ENCODE measurements at places on chromosomes 4 and X.

GRCh38 chrX:149853925-149854324, 27.1 kb upstream of the MAGEA8 start:
- no peak for DNase-seq

DNA sequence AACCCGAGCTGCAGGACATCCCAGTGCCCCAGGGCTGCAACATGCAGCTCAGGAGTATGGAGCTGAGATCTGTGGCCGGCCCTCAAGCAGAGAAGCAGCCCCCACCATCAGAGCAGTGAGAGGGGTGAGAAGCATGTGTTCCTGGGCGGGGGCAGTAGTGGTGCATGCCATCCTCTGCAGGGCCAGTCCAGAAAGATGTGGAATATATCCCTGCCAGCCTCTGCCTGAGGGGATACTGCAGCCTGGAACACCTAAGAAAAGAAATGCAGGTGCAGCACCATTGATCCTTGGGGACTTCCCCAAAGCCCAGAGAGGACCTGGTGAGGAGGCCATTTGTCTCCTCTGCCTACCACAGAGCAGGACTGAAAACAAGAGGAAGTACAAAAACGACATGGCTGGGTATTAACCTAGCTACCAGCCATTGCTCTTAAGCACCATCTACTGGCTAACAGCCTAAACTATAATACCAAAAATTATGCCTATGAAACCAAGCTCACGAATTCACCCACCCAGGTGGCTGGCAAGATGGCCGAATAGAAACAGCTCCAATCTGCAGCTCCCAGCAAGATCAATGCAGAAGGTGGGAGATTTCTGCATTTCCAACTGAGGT, 158.8 kb downstream of the ADGRA3 start:
- no peak for DNase-seq

DNA sequence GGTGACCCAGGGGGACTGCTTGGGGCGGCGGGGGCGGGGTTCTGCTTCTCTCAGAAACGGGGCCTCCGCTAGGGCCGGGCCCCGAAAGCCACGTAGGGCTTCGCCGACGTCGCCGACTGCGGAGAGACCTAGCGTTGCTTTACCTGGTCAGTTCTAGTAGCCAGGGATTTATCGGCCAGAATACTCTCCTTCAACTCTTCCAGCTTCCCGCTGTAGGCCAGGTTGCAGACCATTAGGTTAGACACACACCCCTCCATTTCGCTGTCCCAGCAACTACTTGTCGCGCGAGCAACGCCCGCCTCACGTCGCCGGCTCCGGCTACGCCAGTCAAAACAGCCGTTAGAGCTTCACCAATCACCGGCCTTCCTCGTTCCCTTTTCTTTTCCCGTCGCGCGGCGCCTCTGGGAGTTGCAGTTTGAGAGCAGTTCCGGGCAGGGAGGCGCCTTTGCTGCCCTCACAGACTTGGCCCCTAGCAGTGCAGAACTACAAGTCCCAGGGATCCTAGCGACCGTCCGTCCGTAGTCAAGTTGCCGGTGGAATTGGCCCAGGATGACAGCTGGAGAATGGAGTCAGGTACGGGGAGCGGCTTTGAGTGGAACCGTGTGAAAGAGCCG, at the start of the genes ATG4A and PSMD10:
TSS of gene ATG4A (plus strand) at position 515 of the 614 bp plus-strand sequence. CDS start at position 564, 49 bp downstream.
TSS of gene PSMD10 (minus strand) at position 279 of the 614 bp plus-strand sequence. CDS start at position 257, 22 bp downstream.
- DNase-seq = peak; percentile 96

DNA sequence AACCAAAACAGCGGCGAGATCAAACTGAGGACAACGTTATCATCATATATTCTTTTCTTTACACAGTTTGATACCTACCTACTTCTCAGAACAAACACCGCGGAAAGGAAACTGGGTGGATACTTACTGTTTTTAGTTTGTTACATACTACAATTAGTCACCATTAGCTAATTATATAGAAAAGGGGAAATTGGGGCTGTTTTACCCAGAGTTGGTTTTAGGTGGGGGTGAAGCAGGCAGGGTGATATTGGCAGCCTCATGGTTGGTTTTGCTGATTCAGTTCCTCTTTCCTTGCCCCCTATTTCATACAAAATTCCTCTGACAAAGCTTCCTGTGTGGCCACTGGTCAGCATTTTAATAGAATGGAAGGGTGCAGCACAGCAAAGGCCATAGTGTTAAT, 77.8 kb downstream of the SORBS2 start:
- DNase-seq = no peak

GRCh38 chr4:119046263-119046662, 89.4 kb upstream of the MYOZ2 start:
- DNase-seq = no peak

GRCh38 chr4:118367872-118368271, 15.1 kb upstream of the PRSS12 start:
- DNase-seq = no peak

DNA sequence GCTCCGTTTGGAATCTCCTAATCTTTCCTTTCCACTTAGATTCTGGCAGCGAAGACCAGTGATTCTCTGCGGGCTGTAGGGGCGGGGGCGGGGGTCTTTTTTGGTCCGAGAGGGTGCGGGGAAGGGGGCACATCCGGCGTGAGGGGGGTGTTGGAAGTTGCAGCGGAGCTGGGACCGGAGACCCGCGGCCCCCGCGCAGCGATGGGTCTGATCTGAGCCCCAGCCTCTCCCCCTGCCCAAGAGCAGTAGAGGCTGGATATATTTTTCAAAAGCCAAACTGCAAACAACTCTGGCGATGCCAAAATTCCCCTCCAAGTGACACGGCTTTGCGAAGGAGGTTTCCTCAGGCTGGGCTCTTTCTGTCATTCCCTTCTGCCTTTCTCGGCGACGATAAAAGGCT, 355 bp downstream of the GRID2 start:
- DNase-seq = peak; percentile 60

- DNase-seq = no peak
Observed at GRCh38 chrX:72307646-72308051, 1.9 kb upstream of the CITED1 start.

GRCh38 chrX:9286234-9286633, 178.6 kb upstream of the TBL1X start:
- DNase-seq = no peak

GRCh38 chr4:112403101-112403945, 106.2 kb downstream of the ALPK1 start:
- DNase-seq = no peak

DNA sequence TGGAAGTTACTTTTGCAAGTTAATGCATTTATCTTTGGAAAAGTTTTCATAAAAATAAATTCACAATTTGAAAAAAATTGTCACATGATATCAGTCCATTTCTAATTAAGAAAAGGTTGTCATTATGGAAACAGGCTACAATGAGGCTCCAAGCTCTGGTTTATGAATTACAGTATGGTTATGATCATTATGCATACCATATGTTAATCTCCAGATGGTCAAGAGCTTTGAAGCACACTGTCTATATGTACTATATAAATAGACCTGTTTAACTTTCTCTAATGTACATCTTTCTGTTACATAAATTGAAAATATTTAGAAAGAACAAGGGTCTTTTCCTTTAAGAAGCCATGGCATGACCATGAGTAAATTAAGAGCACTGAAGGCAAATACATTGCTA, 2338.8 kb downstream of the PCDH7 start:
- no peak for DNase-seq

GRCh38 chr4:41844327-41844726, 90.9 kb upstream of the TMEM33 start:
- no peak for DNase-seq

DNA sequence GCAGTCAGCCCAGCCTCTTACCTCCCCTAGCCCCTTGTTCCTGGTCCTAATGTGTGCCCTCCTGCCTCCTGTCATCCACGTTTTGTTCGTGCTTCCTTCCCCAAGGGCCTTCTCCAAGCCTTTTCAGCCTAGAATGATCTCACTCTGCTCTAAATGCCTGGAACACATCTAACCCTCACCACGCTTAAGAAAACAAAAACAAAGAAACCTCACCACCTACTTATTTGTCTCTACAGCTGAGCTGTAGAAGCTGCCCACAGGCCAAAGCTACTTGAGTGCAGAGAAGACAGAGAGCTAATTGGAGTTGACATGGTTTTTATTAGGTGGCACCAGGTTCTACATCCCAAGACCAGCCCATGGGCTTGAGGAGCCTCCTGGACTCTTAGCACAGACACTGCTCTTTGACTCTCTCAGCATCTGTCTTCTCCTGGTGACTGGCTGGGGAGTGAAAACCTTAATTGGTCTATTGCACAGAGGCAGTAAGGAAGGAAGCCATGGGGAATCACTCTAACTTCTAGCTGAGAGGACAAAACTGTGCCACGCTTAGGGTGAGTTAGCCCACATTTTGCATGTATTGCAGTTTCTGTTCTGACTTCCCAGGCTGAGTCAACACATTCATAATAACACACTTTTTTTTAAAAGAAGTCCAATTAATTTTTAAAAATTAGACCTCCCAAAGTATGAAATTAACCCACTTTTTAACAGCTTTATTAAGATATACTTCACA, 52.3 kb upstream of the PDK3 start:
- no peak for DNase-seq

- no peak for DNase-seq
Observed at GRCh38 chr4:164802301-164802901, 48.5 kb downstream of the SMIM31 start.

DNA sequence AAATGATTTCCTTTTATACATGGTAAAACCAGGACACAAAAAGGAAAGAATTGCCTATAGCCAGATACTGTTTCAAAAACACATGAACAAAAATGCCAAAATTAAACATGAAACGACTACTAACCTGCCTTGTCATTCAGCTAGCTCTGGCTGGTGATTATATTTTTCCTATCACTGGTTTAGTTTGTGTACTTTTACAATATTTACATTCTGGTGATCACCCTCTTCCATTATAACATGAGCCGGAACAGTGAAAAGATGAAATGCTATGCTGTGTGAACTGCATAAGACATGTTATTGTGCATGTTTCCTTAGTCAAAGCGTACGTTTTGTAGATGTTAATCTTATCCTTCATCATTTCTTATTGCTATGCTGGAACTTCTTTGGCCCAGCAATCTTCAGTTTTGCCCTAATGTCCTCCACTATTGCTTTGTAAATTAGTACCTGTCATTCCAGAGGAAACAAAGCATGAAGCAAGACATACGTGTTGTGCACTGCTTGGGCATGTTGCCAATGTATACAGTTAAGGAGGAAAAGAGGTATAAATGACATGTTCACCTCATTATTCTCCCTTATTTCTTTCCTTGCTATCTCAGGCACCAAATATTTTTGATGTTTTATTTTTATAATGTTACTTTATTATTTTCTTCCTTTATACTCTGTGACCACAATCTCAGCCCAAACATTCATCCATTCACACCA, 386.3 kb downstream of the ARHGAP24 start:
- DNase-seq = no peak

DNA sequence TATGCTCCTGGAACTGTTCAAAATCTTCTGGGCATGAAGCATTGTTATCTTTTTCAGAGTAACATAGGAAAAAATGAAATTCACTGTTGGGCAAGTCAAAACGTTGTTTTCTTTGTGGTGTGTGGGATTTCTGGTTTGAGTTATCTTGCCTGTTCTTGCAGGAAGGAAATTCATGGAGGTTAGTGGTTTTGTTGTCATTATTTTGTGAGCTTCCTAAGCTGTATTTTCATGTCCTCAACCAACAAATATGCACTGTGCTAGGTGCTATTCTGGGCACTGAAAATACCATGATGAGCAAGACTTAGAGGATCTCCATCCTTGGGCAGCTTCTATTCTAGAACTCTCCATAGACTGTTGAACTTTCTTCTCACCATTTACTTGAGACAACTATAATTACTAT, 16.9 kb downstream of the SPINK2 start:
- DNase-seq = no peak

GRCh38 chr4:187999406-187999932, 3.9 kb downstream of the ZFP42 start:
- DNase-seq = no peak

DNA sequence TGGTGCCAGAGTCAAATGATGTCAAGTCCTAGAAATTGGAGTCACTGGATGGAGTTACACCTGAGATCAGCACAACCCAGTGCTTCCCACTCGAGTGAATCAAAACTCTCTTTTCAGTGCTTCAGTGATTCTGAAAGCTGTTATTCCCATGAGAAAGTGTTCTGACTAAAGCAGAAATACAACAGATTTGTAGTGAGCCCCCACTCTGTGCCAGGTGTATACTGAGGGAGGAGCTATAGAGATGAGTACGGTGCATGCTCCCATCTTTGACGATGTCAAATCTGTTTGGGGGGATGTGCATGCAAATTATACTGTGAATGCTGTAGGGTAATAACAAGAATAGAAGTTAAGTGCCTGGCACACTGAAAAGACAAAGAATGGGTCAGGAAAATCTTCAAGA, 330.2 kb downstream of the HS3ST1 start:
- no peak for DNase-seq

DNA sequence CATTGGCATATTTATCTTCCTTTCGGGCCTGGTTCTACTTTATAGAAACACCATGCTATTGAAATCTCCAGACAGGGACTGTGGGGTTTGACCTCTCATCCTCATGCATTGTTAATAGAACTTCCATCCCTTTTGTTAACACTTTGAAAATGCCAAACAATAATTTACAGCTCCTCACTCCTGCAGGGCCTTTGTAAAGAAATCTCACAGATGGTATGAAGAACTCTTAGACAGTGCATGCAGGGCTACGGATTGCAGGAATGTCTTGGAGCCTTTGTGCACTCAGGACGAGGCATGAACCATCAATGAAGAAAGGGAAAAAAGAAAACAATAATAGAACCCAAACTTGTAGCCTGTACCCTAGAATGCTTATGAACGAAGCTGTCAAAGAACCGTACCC, 92.8 kb upstream of the TMEM47 start:
- no peak for DNase-seq

DNA sequence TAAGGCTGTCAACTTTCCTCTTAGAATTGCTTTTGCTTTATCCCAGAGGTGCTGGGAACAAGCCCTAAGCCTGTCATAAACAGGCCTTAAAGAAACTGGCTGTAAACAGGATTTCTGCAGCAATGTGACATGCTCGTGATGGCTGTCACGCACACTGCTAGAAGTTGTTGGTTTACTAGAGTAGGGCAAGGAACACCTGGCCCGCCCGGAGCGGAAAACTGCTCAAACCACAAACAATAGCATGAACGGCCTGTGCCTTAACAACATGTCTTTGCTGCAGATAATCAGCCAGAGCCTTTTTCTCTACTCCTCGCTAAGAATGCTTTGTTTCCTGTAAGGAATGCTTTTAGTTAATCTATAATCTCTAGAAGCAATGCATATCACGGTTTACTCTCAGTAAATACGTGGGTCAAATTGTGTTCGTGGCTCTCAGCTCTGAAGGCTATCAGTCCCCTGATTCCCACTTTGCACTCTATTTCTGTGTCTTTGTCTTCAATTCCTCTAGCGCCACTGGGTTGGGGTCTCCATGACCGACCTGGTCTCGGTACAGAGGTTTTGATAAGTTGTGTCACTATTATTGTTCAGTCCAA, 318.3 kb downstream of the GLUD2 start:
- no peak for DNase-seq

DNA sequence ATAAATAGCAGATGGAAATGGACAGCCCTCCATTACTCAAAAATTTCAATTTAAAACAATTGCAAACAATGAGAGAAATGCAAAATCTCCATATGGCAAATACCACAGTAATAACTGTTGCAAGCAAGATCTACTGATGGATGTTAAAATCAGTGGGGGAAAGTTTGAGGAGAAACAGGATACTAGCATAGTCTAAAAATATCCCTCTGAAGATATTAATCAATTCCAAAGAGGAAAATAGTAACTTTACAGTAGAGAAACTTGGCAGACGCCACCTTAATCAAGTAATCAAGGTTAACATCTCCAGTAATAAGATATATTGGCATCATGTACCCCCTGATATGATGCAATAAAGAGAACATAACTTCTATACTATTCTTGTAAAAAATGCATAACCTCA, 344.8 kb downstream of the ZNF674 start:
- no peak for DNase-seq

GRCh38 chr4:183986971-183987946, 82.2 kb downstream of the STOX2 start:
- peak; percentile 78 for DNase-seq
